ENCODE measurements at places on chromosomes 2 and 18.

GRCh38 chr2:99998651-99999320 is 143.6 kb downstream of the AFF3 start:
- no peak for DNase-seq

GRCh38 chr2:175807031-175807873 is 194.8 kb downstream of the LNPK start:
- no peak for DNase-seq

DNA sequence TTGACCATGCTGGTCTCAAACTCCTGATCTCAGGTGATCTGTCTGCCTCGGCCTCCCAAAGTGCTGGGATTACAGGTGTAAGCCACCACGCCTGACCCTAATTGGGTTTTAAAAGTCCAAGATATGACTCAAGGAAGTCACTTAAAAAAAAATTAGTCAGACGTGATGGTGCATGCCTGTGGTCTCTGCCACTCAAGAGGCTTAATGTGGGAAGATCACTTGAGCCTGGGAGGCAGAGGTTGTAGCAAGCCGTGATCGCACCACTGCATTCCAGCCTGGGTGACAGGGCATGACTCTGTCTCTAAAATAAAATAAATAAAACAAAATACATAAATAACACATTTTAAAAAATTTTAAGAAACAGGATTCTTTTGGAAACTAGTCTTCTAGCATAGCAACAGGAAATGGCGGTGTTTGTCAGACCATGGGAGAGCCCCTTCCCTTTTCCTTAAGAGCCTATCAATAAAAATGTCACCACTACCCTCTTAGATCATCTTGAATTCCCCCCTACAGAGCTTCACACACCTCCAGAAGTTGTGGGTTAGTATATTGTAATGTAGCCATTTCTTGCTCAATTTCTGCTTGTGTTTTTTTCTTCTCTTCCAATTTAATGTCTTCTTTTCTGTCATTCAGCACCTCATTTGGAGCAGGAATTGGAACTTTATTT is 20.1 kb downstream of the SFT2D3 start:
- no peak for DNase-seq

GRCh38 chr2:183349091-183349490 is 224.8 kb downstream of the NUP35 start:
- DNase-seq = no peak

GRCh38 chr18:73656691-73657090 is 490.9 kb downstream of the FBXO15 start:
- DNase-seq = no peak

DNA sequence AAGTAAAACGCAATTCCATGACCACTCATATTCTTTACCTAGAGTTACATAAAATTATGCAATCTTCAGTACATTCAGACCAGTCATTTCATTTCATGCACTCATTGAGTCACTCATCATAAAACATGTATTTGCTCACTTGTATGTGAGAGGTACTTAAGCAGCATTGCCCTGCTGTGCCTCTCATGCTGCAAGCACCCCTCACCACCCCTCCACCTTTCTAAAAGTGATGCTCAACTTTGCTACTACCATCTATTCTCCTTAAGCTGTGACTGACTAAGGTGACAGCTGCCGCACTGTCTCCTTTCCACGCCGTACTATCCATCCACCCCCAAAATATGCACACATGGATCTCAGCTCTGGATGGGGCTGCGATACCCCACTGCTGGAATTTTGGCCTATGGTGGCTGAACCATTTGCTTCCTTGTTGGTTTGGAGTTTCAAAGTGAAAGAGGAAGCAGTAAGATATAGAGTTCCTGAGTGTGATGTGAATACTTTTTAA is 7.2 kb downstream of the ARHGAP25 start:
- no peak for DNase-seq

DNA sequence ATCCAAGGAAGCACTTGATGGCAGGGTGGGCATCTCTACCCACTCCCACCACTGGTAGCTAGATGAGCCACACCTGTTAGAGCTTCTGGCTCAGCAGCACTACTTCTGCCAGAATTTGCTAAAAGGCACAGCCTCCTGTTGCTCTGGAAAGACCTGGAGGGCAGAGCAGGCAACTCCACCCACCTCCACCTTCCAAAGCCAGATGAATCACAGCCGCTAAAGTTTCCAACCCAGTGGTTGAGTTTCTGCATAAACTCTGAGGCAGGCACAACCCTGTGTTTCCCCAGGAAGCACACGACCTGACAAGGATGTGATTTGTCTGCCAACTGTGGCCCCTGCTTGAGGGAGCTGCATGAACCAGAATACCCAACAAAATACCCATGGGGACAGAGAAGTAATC is 111.6 kb upstream of the GCFC2 start:
- DNase-seq = no peak
